CD4-positive, alpha-beta T cell (primary cell): ENCODE measurements at places on chromosomes 16 and 17.

DNA sequence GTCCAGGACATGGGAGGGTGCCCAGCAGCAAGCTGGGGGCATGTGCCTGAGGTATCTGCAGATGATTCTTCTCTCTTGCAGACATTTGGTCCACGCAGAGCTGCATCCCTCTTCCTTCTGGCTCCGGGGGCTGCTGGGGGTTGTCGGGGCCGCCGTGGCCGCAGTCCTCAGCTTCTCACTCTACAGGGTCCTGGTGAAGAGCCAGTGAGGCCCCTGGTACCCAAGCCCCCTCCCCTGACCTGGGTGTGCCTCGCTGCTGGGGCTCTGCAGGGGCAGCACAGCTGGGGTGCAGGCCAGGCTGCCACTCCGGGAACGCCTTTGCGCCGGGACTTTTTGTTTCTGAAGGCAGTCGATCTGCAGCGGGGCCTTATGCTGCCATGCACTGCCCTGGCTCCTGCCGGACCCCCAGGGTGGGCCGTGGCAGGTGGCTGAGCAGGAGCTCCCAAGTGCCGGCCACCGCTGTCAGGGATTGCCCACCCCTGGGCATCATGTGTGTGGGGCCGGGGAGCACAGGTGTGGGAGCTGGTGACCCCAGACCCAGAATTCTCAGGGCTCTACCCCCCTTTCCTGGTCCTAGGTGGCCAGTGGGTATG is 2.0 kb upstream of the RHBDL1 start:
- DNase-seq: no peak

- DNase-seq: no peak
Observed at GRCh38 chr16:85370543-85370880, 242.6 kb upstream of the GSE1 start.

DNA sequence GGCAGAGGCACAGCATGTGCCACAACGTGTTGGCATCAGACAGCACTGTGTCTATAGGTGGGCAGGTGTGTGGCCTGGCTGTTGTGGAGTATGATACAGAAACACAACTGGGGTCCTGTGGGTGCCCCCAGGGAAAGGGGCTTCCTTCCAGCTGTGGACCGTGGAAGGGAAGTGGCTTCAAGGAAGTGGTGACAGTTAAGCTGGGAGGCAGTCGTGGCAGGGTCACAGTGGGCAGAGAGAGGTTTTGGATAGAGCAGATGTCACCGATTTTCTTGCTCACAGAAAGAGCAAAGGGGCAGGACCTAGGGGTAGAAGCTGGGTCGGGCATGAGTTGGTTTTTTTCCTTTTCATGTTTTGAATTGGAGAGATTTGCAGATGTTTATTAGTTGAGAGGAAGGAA is 11.2 kb upstream of the ORAI3 start:
- DNase-seq: no peak

DNA sequence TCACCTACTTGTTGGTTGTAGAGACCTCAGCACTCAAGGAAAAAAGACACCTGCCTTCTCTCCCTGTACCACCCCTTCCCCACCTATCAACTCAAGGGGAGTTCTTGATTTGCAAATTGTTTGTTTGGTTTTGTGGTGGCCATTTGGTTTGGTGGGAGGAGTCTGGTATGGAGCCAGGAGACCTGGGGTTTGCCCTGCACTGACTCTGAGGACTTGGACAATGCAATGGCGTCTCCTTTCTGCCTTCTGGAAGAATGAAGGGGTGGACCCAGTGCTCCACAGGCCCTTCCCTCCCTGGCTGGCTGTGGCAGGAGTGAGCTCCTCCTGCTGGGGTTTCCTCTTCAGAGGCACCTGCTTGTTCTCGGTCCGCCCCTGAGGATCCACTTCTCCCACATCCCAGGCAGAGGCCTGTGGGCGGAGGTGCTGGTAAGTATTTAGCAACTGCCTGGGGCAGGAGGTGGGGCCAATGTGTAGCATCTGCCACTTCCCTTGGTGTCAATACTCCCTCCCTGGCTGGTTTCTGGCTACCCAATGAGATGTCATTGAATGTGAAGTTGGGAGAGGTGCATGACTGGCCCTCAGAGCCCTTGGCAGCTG is 164.5 kb downstream of the NTN1 start:
- no peak for DNase-seq

- no peak for DNase-seq
Observed at GRCh38 chr17:13209081-13209480, 191.3 kb upstream of the ELAC2 start.

DNA sequence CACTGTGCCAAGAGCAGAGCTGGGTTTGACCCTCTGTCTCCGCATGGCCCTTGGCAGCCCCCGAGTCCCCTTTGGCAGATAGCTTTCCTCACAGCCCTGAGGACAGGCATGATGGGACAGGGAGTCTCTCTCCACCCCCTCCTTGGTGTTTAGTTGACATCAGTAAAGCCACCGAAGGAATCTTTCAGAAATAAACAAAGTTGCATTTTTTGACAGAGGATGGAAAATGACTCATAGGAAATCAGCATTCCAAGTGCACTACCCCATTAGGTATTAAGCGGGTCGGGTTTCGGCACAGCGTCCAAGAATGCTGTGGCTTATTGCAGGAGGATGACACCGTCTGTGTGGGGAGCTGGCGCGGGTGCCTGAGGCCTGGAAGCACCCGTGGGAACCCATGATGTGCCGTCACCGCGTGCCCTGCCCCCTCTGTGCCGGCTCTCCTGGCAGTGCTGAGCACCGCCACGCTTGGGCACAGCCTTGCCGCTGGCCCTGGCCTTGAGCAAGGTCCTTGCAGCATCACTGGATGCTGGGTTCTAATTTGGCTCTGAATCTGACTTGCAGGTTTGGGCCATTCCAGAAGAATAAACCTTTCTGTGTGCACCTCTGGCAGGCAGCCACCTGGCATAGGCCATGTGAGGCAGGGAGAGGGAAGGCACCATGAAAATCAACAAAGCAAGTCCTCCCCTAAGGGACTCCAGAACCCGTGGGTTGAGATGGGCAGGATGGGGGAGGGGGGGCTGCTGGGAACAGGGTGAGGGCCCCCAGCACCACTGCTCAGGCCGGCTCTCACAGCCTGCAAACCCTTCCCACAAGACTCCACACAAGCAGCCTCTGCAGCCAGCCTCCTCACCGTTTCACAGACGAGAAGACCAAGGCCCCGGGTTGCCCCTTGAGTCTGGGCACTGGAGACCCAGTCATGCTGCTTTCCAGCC is 50.5 kb upstream of the ZNF469 start:
- DNase-seq: no peak

DNA sequence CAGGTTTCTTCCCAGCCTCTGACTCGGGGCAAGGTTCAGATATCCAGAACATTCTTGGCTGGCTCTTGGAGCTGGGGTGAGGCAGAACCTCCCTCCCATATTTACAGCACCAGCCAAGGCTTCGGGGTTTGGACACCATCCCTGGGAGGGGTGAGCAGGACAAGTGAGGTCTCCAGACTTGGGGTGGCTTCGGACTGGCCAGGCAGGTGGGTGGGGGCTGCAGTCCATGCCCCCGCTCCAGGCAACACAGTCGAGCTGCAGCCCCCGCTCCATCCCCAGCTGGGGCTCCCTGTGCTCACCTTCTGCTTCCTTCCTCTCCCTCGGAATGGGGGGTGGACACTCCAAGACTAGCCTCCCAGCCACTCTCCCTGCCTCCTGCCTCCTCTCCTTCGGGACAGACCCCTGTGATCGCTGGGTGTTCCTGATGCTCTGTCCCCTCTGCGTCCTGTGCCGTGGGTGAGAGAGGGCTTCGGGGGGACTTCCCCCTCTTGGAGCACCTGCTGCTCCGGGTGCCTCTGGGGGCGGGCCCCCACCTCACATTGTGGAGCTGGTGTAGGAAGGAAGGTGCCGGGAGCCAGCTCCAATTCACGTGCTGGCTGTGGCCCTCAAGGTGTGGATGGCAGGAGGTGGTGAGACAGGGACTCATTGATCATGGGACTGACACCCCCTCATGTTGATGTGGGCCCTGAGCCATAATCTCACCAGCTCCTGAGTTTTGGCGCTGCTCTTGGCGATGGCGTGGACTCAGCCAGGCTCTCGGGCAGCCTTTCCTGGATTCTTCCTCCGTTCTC is 189.2 kb downstream of the SEC14L1 start:
- DNase-seq: no peak

GRCh38 chr17:52026075-52026474 is 132.4 kb downstream of the CA10 start:
- DNase-seq: no peak

DNA sequence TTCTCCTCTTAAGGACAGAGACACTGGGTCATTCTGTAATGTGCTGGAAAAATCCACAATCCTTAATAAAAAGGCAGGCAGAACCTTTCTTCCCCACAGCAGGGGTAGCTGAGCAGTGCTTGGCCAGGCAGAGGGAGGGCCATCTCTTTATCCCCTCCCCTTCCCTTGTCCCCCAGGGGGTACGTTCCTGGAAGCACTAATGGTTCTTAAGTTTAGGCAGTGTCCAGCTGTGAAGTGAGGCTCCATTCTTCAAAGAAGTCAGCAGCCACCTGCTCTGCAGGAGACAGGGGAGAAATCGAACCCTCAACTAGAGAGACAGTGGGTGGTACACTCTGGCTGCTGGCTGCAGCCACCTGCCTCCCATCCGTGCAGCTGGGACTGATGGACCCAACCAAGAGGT is 533.9 kb upstream of the CDH11 start:
- no peak for DNase-seq

DNA sequence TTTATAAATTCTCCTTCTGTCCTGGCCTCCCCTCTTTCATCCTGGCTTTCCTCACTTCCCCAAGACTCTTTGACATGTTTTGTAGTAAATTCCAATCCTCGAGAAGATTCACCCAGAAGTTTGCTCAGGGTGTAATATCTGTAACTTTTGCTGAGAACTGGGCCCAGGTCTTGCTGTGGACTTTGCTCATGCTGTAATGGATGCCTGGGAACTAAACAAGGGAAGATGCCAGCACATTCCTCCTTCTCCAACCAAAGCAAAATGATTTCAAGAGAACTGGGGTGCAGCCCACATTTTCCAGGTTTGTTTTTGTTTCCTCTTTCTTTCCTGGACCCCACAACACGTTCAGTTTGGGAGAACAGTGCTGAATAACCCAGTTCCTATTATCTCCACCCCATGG is 6.6 kb upstream of the SALL1 start:
- no peak for DNase-seq

GRCh38 chr16:83356266-83356665 is 451.5 kb upstream of the HSBP1 start:
- DNase-seq: no peak

DNA sequence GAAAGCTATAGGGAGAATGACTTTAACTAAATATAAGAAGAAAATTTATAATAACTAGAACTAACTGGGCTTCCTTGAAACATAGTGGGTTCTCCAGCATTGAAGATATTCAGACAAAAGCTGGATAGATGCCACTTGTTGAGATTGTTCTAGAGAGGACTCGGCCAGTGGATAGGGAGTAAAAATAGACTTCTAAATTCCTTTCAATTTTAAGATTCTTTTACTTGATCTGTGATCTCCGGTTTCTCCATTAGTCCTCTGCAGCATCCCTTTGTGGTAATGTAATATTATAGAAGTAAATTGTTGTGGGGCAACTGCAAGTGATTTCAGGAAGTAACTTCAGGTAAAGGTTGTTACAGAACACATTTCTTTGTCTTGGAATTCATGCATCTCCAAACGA is 10.3 kb upstream of the RARA start:
- DNase-seq: no peak

DNA sequence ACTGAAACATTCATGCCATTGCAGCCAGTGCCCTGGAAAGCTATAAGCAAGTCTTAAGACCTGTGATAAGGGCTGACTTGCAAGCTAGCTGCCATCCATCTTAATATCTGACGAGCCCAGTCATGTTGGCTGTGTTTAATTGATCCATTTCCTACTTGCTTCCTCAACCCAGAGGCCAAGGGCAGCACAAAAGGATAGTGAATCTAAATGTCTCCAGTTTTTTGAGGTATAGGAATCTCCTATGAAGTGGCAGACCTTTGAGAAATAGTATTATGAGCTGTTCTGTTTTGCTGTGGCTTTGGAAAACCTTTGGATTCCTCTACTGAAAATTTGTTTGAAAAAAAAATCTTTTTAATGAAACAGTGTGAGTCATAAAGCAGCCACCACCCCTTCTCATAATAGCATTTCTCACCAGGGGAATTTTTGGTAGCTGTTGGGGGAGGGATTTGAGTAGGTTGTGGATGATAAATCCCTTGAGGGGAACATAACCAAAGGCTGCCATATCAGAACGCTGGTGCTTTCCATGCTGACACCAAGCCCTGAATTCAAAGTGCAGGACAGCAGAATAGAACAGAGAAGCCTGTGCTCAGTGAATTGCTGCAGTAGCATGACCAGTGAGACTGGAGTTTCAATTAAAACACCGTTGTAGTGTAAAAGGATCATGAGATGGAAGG is 12.9 kb downstream of the ZNRF1 start:
- DNase-seq: no peak
